ENCODE measurements at places on chromosomes 11 and 22.
A peak's percentile ranks its signal among the peaks of the same experiment; 100 is the strongest.

DNA sequence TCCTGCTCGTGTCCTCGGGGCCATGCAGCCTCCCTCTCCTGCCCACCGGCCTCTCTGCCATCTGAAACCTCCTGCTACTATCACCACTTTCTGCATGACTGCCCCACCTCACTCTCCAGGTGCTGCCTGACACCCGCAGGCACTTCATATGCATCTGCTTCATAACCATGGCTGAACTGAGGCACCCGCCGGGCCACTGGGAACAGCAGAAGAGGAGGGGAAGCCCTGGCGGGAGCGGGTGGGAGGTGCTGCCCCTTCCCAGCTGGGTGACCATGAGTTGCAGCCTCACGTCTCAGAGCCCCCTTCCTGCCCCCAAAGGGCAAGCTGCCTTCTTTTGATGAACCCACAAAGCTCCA lies 21.7 kb upstream of the PICK1 start:
- DNase-seq = no peak

GRCh38 chr11:65781152-65781961 lies 581 bp upstream of the AP5B1 start:
- no peak for DNase-seq

- DNase-seq = no peak
These were observed 60.9 kb upstream of the LMO2 start for GRCh38 chr11:33952805-33953204.

- no peak for DNase-seq
These were observed 141.8 kb downstream of the MPPED1 start for GRCh38 chr22:43553451-43554258.

- no peak for DNase-seq
These were observed 4.2 kb downstream of the ELF5 start for GRCh38 chr11:34509336-34509876.

- no peak for DNase-seq
These were observed 62.0 kb downstream of the CCDC34 start for GRCh38 chr11:27300974-27301373.

- DNase-seq = peak; percentile 71
These were observed 32.6 kb upstream of the PARVB start for GRCh38 chr22:43991316-43992020.

- DNase-seq = no peak
These were observed 3.9 kb upstream of the OR4C6 start for GRCh38 chr11:55658031-55658573.

DNA sequence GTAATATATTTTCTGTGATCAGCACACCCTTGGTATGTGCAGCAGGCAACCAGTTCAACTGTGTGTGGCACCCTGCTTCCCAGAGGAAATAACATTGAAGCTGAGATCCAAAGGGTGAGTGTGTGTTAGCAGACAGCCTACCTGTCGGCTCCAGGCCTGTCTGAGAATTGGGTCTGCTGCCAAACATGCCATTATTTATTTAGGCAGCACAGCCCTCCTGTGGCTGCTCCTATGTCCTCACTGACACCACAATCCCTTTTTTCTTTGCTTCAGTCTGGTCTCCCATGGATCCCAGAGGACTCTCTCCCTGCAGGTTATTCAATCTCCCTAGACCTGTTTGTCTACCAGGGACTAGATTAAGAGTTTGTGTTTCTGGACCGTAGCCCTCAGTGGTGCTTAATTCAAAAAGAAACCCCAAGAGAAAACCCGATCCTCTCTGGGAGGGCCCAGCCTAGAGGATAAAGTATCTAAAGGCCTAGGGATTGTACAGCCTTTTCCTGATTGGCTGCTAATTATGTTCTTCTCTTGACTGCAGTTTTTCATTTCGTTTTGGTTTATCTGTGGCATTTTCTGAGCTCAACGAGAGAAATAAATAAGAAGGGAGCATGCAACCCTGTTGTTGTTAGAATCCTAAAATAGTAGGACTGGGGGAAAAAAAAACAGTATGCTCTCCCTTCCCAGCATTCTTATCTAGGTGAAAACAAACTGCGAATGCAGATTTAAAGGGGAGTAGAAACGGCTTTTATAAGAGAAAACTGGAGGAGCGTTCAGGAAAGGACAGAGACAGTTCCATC lies 24.1 kb downstream of the KCNE3 start:
- no peak for DNase-seq

DNA sequence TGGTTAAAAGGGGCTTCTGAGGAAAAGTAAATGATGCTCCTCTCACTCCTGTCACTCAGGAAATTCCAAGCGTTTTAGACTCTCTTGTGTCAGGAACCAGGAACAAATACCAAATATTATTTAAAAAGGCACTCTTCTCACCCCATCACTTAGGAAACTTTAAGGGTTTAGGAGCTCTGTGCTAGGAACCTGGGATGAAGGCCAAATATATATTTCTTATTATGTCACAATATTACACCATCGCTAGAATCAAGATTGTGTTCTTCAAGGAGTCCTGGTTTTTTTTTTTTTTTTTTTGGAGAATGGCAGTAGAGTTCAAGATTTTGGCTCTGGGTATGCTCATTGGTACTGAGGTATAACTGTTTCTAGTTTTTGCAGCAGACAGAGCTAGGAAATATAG lies 79.0 kb upstream of the HEPHL1 start:
- no peak for DNase-seq

DNA sequence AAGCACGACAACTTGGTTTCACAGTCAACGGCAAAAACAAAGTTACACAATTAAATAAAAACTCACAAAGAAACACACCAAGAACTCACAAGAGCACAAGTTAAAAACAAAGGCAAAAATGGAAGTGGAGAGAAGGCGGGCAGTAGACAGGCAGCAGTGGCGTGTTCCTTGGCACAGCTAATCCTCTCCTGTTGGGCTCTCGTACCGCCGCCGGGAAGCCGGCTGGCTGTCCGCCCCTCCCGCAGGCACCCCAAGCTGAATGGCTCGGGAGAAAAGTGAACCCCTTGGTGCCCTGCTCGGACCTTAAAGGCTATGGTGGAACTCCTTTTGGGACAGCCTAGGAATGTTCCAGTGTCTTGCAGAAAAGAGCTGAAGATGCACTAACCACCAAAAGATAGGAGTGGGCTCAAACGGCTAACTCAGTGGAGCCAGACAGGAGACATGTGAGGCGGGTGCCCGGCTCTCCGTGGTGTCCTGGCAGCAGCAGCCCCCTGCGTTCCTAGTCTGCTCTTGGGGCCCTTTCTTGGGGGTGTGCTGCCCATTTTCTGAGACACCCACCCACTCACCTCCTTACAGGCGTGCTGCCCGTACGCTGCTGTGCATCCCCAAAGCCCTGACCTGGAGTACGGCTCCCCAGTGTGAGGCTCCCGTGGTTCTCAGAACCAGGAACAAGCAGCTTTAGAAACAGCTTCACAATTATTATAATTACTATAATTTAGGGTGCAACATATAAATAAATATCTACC lies 86.1 kb upstream of the BID start:
- no peak for DNase-seq

DNA sequence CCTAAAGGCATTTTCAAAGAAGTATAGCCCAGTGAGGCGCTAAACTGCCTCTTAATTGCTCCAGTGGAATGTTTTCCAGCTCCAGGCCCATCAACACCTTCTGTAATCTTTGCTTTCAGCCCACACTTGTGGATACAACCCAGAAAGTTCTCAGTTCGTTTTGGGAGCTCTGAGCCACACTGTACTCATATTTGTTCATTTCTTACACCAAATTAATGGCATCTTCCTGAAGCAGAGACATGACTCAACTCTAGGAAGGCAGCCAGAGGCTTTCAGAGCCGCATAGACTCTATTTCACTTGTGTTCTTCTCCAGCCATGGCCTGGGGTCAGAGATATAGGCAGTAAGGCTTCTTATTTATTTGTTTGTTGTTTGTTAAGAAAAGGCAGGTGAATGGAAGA lies 175.5 kb upstream of the NCAM1 start:
- no peak for DNase-seq

DNA sequence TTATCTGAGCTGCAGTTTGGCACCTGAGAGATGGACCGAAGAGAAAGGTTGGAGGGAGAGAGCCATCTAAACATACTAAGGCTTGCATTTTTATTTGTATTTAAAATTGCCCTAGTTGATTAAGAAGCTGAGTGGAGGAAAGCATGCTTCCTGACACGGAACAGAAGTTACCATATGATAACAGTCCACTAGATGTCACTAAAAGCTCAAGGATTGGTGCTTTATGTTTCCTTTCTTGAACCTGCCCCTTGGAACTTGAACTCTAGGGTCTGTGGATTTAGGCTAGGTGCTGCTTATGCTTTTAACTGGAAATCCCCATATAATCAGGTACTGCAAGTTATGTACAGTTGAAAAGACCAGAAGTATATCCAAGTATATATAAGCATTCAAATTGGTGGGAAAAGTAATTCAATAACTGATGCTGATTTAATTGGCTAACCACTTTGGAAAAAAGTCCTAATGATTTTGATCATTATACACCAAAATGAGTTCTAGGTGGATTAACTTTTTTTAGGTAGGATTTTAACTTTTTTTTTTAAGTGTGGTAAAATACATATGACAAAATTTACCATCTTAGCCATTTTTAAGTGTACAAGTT lies 9.5 kb downstream of the RBMXL2 start:
- peak; percentile 14 for DNase-seq

DNA sequence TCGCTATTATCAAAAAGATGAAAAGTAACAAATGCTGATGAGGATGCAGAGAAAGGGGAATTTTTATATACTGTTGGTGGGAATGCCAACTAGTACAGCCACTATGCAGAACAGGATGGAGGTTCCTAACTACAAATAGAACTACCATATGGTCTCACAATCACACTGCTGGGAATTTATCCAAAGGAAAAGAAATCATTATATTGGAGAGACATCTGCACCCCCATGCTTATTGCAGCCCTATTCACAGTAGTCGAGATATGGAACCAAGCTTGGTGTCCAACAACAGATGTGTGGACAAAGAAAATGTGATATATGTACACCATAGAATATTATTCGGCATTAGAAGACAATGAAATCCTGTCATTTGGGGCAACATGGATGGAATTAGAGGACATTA lies 19.6 kb upstream of the POU2AF2 start:
- no peak for DNase-seq

GRCh38 chr22:36982136-36982535 lies 37.1 kb downstream of the TST start:
- DNase-seq = no peak

DNA sequence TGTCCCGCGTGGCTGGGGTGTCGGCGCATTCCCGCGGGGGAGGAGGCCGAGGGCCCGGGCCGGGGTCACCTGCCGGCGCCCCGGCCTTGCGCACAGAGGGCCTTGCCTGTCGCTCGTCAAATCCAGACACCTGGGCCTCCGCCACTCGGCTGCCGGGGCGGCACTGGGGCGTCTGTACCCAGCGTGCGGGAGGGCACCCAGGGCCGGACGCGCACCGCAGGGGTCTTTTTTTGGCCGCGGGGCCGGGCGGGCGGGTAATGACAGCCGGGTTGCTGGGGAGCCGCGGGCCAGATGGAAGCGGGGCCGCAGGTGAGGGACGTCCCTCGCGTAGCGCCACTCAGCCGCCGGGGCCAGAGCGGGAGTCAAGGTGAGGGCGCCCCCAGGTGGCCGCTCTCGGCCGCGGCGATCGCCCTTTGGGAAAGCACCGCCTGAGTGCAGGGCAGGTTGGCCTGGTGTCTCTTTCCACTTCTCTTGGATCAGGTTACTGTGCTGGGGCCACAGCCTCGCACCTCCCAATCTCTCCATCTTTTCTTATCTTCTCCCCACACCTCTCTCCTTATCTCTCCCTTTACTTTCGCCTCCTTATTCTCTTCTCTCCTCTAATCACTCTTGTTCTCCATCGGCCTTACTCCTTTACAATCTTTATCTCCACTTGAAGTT lies 3.5 kb downstream of the PHLDB1 start:
- DNase-seq = no peak

DNA sequence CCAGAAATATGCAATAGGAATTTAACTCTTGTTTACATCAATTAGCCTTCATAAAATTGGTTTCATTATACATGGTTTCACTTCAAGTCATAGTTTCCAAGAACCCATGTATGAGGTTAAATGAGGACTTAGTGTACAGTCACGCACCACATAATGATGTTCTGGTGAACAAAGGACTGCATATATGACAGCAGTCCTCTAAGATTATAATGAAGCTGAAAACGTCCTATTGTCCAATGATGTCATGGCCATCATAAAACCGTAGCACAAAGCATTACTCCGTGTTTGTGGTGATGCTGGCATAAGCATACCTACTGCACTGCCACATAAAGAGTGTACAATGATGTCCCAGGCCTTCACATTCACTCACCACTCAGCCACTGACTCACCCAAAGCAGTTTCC lies 31.1 kb downstream of the SMCO4 start:
- DNase-seq = no peak

DNA sequence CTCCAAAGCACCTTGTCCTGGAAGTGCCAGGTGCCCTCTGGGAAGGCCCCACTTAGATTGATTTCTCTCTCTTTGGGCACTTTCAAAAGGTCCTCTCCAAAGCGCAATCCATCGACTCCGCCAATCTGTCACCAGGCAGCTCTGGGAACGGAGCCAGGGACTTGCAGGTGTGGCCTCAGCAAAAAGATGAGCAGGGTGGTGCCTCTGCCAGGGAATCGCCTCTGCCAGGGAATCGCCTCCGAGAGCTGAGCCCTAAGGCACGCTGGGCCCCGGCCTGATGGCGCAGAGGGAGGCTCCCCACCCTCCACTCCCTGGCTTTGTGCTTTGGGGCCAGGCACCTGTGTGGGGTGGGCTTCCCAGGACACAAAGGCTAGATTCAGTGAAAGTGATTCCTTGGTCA lies 1391.3 kb downstream of the TBC1D22A start:
- DNase-seq = no peak

GRCh38 chr11:20060181-20060580 lies 100.1 kb downstream of the DBX1 start:
- no peak for DNase-seq

GRCh38 chr11:120125024-120125423 lies 12.9 kb downstream of the TRIM29 start:
- no peak for DNase-seq

GRCh38 chr11:1839924-1840779 lies 1.4 kb downstream of the TNNI2 start:
- no peak for DNase-seq

GRCh38 chr11:34243600-34244464 lies 114.0 kb downstream of the ABTB2 start:
- peak; percentile 83 for DNase-seq

DNA sequence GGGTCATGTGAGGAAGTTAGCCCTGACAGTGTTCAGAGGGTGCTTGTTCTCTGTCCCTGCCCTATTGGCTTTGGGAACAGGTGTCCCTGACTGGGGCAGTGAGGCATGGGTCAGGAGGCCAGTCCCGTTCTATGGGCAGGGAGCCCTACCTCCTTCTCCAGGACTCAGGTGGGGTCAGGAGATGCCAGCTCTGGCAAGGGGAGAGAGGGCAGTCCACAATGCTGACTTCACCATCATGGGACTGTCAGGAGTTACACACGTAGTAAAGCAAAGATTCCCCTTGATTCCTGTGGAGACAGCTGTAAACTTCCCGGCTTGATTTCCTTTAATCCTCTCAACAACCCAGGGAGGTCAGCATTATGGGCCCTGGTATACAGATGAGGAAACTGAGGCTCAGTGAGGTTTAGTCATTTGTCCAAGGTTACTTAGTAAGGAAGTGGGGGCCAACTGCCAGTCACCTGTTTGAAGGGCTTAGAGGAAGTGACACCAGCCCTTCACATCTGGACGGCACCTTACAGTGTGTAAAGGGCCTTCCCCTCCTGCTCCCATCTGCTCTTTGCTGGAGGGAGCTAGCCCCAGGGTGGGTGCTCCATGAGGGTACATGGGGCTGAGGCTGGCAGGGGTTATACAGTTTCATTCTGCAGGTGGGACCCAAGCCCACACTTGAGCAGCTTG lies 11.9 kb downstream of the MICALL1 start:
- no peak for DNase-seq

- DNase-seq = no peak
These were observed 364.2 kb downstream of the TENM4 start for GRCh38 chr11:79076526-79077115.

Data from SJSA1 (cell line).